ENCODE measurements at places on chromosomes 1 and 21.

GRCh38 chr1:88433556-88433955 lies 250.5 kb upstream of the PKN2 start:
- no peak for DNase-seq

- no peak for DNase-seq
These were observed 26.9 kb upstream of the RCC2 start for GRCh38 chr1:17466359-17466758.

GRCh38 chr1:17877896-17878295 lies 122.8 kb downstream of the ACTL8 start:
- DNase-seq, result no peak

GRCh38 chr1:14625572-14625971 lies 27.1 kb downstream of the KAZN start:
- DNase-seq, result no peak

DNA sequence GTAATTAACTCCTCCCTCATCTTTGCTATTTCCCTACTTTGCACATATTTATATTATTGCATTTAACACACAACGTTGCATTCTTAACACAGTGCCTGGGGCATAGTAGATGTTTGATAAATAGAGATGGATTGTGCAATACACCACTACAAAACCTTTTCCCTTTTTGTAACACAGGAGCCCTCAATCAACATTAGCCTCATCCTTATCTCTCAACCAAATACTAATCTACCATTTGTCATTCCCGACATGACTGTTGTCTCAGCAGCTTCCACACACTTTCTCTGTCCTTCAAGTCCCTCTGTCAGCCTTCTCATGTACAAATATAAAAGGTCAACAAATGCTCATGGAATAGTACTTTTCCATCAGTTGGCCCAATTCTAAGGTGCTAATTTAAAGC lies 78.9 kb upstream of the KCNK2 start:
- DNase-seq, result no peak

DNA sequence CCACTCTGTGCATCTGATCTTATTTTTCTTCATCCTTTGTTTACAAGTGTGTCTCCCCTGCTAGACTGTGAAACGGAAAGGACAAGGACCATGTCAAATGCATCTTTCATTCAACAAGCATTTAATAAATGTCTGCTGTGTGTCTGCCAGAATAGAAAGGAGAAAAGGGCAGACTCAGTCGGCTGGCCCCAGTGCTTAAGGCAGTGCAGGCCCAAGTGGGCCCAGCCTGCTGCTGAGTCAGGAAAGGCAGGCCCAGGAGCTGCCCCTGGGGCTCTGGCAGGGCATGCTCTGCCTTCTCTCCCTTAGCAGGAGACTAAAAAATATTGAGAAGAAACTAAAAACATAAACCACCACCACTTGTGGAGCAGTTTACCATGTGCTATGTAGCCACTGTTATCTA lies 38.1 kb downstream of the PLEKHA6 start:
- no peak for DNase-seq

GRCh38 chr1:184682956-184683355 lies 71.7 kb downstream of the EDEM3 start:
- DNase-seq, result no peak

DNA sequence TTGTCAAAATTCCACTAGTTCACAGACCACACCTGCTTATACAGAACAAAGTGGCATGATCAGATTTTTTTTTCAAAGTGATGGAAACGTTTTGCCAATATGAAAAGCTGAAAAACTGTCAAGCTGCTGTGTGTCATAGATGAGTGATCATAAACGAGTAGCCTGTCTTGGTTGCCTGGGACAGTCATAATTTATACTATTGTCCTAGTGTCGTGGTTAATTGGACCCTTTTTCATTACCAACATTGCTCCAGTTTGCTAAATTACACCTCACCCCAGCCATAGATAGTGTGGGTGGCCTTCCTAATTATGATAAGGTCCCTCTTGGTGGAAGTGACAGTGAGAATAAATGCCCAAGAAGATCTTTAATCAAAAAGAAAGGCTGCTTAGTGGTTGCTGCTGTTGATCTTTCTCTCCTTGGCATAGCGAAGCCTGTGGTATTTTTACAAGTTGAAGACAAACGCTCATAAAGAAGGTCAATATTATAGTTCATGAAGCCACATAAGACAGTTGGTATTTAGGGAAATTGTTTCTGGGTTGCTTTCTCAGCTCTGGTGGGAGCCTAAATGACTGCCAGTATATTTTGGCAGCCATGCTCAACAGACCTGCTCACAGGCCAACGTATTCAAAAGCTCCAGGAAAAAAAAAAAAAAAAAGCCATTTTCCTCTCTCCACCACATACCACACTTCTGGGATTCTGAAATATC lies 478.1 kb downstream of the PLA2G4A start:
- no peak for DNase-seq

DNA sequence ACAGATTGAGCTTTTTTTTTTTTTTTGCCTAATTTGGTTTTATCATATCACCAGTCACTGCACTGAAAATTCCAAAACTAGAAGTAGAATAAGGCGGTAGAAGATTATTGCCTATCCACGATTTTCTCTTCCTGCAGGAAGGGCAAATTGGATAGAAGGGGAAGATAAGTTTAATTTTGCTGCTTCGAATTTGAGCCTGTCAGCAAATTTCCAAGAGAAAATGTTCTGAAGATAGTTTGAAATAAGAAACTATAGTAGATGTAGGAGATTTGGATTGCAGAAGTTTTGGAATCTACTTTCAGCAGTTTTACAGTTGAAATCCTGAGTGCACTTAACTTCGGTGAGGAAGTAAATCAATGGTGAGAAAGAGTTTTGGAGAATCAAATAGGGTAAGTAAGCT lies 164.9 kb downstream of the PTBP2 start:
- no peak for DNase-seq

DNA sequence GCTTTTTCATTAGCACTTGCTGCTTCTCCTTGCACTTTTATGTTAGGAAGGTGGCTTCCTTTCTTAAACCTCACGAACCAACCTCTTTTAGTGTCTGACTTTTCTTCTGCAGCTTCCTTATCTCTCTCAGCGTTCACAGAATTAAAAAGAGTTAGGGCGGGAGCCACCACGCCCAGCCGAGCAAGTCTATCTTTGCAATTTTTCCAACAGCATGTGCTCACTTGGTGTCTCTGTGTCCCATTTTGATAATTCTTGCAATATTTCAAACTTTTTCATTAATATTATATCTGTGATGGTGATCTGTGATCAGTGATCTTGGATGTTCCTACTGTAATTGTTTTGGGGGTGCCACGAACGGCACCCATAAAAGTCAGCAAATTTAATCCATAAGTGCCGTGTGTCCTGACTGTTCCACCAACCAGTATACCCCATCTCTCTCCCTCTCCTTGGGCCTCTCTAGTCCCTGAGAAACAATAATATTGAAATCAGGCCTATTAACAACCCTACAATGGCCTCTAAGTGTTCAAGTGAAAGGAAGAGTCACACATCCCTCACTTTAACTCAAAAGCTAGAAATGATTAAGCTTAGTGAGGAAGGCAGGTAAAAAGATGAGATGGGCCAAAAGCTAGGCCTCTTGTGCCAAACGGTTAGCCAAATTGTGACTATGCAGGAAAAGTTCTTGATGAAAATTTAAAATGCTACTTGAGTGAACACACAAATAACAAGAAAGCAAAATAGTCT lies 15.9 kb upstream of the ITPKB start:
- DNase-seq, result no peak

DNA sequence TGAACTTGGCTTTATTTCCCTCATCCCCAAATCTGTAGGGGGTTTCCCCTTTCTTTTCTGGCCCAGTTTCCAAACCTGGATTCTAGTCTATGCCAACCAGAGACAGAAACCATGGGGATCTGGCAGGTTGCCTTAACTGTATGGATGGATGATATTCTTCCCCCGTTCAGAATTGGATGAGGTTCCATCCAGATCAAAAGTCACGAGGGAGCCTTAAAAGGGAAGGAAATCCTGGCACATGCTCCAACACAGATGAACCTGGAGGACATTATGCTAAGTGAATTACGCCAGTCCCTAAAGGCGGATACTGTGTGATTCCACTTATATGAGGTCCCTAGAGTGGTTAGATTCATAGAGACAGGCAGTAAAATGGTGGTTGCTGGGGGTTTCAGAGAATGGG lies 124.4 kb downstream of the HUNK start:
- no peak for DNase-seq

DNA sequence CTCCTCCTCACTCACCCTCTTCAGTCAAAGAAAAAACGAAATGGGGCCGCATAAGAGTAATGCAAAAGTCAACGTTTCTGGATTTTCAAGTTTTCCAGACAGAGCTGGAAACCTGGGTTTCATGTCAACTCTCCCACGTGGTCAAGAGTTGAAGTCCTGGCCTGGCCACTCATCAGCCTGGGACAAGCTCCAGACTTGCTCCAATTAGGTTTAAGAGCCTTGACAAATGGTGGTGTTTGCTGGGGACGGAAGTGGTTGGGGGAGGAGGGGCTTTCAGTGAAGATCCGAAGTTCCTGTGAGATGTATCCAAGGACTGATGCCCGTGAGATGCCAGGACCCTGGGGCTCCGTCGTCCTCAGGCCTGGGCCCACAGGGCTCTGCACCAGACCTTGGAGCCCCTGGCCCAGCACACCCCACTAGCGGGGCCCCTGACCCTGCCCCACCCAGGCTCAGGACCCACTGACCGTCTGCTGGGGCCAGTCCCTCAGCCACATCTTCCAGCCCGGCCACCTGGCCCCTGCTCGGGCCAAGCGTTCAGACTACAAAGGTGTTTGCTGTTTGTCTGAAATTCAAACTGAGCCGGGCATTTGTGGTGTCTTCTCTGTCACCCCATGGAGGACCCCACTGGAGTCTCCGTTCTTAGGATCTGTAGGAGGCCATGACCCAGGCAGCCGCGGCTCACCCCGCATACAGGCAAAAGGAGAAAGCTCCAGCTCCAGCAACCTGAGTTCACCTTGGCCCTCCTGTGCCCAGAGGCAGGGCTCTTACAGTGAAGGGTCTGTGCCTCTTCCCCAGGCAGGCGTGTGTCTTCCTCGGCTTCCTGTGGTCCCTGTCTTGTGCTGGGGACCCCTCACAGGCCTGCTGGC lies 53.3 kb downstream of the SIK1 start:
- DNase-seq, result no peak

Data from NAMALWA (cell line).